Stimulated activated CD4-positive, alpha-beta T cell treated with anti-CD3 and anti-CD28 coated beads, TNF-alpha, amount 100 ng/mL, for 24 hours (primary cell): ENCODE measurements at places on chromosomes 5 and 9.

GRCh38 chr9:110443866-110444220 is 106.2 kb upstream of the TXNDC8 start:
- DNase-seq: no peak

DNA sequence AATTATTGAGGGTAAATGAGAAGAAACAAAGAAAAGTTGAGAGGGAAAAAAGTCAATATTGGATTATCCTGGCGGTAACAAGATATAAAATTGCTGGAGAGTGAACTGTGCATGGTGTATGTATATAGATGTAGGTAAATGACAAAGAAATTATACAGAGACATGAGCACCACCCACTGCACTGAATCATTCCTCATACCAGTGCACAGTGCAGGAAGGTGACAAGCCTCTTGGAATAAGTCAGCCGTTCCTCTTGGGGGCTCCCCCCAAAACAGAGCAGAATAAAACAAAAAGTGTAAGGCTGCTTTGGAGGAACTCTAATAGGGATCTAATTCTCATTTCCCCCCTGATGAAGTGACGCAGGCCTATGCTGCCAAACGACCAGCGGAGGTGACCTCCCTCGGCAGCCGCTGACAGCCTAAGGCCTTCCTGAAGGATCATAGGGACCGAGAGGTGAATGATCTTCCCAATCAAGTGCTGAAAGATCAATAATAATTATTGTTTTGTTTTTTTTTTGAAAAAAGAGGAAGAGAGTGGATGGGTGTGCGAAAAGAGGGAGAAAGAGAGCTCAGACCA is 245.0 kb downstream of the PSAT1 start:
- DNase-seq: no peak

DNA sequence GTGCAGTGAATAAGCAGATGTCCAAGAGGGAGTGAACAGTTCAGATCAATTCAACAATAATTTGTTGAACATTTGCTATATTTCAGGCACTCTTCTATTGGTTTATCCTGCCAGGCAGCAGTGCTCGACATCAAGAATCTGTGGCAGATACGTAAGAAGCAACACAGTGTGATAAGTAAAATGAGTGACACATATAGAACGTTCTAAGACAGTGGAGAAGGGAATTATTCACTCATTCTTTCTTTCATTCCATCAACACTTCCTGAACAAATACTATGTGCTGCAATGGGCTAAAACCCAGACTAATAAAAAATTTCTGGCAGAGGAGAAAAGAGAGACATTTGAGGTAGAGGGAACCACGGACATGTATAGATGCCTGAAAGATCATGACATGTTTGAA is 89.9 kb upstream of the GLIS3 start:
- no peak for DNase-seq

GRCh38 chr9:123003466-123003865 is 30.0 kb upstream of the GPR21 start:
- DNase-seq: no peak

DNA sequence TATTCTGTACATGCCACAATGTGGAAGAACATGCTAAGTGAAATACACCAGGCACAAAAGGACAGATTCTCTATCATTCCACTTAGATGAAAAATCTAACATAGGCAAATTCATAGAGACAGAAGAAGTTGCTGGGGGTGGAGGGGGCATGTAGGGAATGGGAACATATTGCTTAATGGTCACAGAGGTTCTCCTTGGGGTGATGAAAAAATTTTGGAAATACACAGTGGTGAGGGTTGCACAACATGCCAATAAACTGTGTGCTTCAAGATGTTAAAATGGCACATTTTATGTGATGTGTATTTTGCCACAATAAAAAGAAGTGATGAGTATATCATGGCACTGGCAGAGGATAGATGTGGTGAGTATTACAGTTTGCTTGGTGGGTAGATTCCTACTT is 111.9 kb downstream of the SUSD1 start:
- DNase-seq: no peak

GRCh38 chr9:70852711-70853240 is 268.6 kb downstream of the TRPM3 start:
- no peak for DNase-seq

DNA sequence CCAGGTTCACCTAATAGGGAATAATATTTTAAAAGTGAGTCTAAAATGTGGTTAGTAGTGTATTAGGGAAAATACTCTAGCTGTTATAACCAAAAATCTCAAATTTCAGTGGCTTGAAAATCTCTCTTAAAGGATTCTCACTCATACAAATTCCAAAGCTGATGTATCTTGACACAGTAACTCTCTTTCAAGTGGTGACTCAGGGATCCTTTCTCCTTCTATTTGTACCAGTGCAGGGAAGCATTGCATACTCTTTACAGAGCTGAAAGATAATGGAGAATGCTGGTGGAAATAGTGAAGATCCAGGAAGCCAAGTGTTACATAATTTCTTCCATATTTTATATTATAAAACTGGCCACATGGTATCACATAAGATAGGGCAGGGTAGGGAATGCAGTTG is 560.2 kb upstream of the CDH9 start:
- DNase-seq: no peak

GRCh38 chr5:167644619-167645018 is 646.8 kb upstream of the WWC1 start:
- no peak for DNase-seq

GRCh38 chr5:169225830-169226356 is 75.0 kb downstream of the SLIT3 start:
- DNase-seq: no peak

DNA sequence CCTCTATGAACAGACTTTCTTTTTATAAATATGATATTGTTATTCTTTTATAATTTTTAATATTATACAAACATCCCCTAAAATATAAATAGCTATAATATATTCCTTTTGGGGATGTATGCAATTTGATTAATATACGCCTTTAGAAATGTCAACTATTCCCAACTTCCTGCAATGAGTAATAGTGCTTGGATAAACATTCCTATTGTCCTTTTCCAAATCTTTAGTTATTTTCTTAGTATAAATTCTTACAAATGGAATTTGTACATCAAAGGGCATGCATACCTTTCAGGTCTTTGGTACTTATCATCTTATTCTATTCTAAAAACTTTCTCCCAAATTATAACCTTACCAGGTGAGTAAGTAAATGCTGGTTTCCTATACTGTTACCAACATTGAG is 6.2 kb downstream of the NLN start:
- DNase-seq: no peak

DNA sequence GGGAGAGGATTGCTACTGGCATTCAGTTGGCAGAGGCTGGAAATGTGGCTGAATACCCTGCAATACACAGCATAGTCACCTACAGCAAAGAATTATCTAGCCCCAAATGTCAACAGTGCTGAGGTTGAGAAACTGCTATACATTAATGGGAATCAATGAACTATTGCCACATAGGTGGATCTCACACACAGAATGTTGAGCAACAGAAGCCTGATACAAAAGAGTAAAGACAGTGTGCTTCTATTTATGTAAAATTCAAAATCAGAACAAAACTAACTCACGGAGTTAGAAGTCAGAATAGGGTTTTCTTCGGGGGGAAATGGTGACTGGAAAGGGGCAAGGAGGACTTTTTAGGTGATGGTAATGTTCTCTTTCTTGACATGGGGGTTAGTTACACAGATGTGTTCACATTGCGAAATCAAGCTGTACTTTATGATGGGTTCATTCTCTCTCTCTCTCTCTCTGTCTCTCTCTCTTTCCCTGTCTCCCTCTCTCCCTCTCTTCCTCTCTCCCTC is 45.7 kb upstream of the PANK3 start:
- DNase-seq: no peak

GRCh38 chr9:19577411-19577810 is 168.6 kb downstream of the ACER2 start:
- DNase-seq: no peak

- DNase-seq: peak; percentile 7
Measured at GRCh38 chr9:5186416-5187169, 1.2 kb upstream of the INSL6 start.

DNA sequence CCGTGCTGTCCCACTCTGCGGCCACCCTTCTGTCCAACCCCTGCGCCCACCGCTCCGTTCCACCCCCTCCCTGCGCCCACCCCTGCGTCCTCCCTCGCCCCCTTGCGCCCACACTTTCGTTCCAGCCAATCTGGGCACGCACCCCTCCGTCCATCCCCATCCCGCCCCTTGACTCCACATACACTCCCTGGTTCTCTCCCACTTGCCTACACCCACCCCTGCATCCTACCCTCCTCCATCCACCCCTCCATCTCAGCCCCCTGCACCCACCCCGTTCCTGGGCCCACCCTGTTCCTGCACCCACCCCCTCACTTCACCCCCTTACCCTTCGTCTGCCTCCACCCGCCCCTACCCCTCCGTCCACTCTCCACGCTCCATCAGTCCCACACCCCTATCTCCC is 7.0 kb downstream of the ADAMTS13 start:
- no peak for DNase-seq

DNA sequence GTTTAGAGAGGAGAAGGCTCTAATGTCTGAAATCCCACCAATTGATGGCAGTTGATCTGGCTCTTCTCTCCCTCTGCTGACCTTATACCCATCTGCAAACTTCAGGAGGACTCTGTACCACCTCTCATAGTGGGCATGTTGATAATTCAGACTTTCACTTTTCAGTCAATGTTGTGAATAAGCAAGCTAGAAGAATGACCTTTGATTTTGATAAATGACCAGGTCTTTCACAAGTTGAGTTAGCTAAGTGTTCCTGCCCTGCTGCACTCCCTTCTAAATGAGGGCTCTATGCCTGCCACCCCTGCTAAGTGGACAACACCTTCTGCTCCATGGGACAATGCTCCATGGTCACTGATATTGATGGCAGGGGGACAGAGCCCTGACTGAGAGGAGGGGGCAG is 74.7 kb downstream of the SPRY4 start:
- DNase-seq: no peak

DNA sequence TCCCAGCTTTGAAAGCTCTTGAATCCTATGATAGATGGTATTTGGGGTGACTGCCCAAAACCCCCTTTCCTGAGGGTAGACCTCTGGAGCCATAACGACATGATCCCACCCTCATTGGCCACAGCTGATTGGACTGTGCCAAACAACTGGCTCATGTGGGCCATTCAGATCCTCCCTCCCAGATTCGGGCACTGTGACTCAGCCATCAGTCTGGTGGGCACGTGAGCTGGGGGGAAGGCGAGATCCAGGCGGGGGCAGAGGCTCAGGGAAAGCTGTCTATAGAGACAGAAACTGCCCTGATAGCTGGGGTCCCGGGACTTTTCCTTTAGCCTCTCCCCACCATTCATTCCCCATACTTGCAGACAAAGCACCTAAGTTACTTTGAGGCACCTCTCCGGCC is 15.1 kb upstream of the NCS1 start:
- DNase-seq: no peak

DNA sequence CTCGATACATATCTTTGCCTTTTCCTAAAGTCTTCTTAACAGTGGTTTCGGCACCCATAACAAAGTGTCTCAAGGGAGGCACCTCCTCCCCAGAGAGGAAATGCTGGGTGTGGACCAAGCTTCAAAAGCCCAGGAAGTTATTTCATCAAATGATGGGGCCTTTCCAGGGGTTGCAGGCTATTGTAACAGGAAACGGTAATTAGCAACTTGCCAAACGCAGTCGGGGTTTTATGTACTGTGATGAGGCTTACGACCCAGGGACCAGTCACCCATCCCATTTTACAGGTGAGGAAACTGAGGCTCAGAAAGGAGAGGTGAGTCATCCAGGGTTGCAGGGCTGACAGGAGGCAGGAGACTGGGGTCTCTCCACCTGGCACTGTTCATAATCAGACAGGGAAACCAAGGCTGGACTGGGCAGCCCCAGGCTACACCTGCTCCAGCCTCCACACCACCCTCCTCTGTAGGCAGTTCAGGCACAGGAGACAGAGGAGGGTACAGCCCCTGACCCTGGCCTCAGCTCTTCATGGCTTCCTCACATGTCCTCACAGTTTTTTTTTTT is 30.0 kb upstream of the SUSD3 start:
- peak; percentile 26 for DNase-seq

DNA sequence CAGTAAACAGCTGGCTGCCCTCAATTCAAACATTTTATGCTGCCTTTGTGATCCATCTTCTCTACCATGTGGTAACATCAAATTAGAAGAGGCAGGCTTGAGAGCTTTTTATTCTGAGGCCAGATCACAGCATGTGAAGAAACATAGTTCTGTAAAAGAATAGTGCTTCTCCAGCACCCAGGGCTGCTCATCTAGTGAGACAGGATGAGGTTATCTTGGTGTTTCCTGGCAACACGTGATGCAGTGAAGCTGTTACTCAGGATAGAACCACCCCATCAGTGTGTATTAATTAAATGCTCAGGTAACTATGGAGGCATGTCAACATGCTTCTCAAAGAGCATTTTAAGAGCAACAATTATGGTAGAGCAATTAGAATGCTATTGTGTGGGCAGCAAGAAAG is 400.5 kb upstream of the ACO1 start:
- no peak for DNase-seq

GRCh38 chr5:157161996-157162395 is 4.1 kb downstream of the GARIN3 start:
- no peak for DNase-seq

DNA sequence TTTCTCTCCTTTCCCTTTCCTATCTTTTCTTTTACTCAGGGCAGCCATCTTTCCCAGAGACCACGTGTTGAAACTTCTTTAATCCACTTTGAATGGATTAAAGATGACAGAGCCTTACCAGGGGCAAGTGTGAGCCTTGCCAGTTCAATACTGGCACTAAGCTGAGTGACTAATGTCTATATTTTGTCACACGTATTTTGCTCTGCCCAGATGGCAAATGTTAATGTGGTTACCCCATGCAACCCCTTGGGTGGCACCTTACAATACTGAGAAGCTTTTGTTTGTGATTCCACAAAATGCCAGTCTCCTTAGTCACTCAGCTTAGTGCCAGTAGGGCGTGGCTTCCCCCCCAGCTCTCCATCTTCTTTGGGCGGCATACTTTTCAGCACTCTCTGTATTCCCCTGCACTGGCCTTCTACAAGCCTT is 24.8 kb downstream of the ANXA1 start:
- DNase-seq: no peak

DNA sequence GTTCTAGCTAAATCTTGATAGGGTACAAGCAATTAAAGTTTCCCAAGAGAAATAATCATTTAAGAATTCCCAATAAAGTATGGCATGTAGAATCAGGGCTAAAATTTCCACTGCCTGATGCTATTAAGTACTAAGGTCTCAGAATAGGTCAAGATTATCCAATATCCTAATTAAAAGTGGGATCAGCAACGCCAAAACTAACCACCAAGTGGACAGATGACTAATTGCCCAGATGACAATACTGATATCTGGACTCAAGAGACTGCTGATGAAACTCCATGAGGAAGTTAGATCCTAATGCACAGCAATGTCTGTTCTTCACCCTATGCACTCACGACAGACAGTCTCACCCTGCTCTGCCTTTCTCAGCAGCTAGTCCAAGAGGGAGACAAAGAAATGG is 14.3 kb downstream of the DEPDC1B start:
- DNase-seq: no peak

- DNase-seq: no peak
Measured at GRCh38 chr9:33180526-33181184, 13.5 kb upstream of the B4GALT1 start.

DNA sequence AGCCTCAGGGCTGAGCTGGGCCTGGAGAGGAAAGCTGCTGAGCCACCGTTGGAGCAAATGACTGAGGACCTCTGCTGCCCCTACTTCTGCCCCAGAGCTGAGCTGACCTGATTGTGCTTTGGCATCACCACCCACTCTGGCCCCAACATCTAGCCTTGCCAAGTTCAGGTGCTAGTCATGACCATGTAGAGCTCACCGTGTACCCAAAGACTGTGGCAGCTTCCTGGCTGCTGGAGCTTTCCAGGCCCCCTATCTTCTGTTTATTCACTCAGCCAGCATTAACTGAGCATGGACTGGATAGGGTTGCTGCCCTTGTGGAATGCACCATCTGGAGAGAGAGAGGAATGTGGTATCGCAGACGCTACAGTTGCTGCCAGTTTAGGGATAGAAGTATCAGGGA is 49.1 kb downstream of the JADE2 start:
- no peak for DNase-seq
